ENCODE measurements at places on chromosomes 3 and 15.

GRCh38 chr3:127753898-127754410 lies 68.4 kb downstream of the MGLL start:
- DNase-seq, result no peak

DNA sequence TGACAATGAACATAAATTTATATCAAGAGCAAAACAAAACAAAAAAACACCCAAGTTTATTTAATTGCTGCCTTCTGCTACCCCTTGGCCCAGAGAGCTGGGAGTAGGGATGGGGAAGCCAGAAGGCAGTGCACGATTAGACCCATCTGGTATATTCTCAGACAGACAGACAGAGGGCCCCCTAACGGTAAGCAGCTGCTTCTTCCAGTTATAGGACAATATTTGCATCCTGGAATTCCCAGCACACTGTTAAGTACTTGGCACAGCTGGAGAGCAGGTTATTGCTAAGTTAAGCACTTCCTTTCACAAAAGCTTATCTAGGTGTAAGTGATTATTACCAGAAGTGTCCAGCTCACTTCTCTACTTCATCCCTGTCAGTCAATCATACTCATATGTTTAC lies 39.3 kb downstream of the C2CD4B start:
- no peak for DNase-seq

- DNase-seq, result no peak
Observed at GRCh38 chr15:48939648-48940047, 24.1 kb downstream of the SHC4 start.

DNA sequence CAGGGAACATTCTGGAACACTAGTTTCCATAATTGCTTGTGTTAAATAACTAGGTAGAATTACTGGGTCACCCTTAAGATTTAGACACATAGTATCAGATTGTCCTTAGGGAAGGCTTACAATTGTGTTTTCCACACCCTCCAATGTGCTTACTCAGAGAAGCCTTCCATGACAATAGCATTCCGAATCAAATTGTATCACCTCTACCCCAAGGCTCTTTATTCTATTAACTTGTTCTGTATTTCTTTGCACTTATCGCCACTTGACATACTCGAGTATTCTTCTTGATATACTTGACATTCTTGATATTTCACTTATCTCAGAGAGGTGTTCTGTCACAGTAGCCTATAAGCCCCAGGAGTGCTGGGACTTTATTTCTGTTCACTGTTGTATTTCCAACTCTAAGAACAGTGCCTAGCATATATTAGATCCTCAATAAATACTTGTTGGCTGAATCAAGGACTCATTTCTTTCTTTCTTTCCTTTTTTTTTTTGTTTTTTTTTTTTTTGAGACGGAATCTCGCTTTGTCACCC lies 238.9 kb upstream of the PDZRN3 start:
- no peak for DNase-seq

GRCh38 chr15:37767841-37768455 lies 166.5 kb upstream of the TMCO5A start:
- DNase-seq, result no peak

DNA sequence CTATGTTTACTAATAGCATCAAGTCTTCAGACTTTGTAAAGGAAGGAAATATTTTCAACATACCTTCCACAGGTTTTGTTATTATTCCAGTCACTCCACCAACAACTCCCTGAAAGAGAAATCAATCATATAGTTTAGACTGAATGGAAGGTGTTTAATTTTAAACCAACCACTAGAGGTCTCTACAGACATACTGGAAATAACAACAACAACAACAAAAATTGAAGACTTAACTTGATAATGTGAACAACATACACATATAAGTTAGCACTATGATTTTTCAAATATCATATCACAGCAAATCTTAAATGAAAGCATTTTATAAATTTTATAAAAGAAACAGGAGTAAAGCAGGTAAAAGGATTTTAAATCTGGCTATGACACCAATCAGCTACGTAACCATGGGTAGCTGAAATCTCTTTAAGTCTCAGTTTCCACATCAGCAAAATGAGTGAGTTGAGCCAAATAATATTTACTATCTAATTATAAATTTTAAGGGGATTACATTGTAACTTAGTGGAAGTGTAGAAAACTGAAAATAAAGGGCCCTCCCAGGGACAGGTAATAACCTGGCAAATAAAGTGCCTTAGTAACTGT lies 188.2 kb downstream of the VPS13C start:
- no peak for DNase-seq

DNA sequence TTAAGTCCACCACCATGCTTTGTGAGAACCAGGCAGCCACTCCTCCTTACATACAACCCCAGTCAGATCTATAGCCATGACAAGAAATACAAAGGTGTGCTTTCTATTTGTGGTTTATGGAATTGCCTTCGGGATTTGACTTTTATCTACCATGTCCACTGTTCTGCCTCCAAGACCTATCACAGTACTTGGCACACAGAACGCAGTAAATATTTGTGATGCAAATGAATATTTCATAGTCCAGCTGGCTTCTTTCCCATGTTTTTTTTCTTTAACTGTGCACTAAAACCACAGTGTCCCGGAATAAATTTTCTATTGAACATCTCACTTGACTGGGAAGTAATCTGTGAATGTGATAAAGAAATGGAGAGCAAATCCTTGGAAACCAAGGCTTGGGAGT lies 314.7 kb downstream of the RORA start:
- no peak for DNase-seq

DNA sequence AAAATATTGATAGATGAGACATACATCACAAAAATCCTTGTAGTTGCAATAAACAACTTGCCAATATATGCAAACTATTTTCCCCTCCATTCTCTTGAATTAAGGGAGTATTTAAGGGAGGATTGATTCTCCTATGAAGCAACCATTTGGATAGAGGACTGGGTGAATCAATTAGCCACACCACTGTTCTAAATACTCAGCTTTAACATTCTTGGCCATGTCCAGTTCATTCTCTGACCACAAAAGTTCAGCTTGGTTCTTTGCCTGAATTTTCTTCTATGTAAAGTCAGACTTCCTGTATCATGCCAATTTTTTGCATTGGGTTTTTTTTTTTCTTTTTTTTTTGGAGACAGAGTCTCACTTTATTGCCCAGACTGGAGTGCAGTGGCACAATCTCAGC lies 15.8 kb upstream of the SEC11A start:
- DNase-seq, result no peak

- no peak for DNase-seq
Observed at GRCh38 chr3:48433472-48434118, 3.7 kb upstream of the PLXNB1 start.

DNA sequence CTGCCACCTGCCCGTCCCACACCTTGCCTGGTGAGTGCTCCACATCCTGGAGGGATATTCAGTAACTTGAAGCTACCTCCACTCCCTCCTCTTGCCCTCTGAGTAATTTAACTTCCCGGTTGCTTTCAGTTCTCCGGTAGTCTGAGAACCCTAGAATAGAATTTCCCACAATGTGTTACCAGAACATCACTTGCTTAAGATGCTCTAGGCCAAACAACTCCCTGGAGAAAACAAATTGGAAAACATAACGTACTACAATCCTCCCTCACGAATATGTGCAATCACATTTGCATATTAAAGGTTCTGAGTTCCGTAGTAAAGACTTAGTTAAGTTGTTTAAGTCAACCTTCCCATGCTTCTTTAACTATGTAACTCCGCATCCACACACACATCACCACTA lies 44.8 kb downstream of the SLCO2A1 start:
- no peak for DNase-seq

DNA sequence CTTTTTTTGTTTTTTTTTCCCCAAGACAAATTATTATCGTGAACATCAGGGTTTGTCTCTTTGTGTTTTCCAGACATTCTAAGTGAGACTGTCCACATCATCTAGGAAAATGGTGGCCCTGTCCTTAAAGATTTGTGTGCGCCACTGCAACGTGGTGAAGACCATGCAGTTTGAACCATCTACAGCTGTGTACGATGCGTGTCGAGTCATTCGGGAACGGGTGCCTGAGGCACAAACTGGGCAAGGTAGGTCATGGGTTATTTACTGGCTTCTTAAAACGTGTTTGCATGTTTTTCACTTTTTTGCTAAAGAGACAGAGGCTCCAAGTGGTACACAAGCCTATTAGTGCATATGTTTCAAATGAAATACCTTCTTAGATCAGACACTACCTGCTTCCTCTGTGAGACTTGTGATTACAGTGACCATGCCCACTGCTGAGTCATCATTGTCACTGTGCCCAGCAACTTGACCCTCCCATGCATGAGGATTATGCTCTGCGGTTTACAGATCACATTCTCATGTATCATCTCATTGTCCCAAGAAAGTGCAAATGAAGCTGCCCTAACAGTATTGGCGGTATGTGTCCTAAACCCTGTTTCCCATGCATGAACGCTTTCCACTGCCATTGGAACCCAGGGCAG lies 395.2 kb upstream of the TPM1 start:
- DNase-seq, result no peak

DNA sequence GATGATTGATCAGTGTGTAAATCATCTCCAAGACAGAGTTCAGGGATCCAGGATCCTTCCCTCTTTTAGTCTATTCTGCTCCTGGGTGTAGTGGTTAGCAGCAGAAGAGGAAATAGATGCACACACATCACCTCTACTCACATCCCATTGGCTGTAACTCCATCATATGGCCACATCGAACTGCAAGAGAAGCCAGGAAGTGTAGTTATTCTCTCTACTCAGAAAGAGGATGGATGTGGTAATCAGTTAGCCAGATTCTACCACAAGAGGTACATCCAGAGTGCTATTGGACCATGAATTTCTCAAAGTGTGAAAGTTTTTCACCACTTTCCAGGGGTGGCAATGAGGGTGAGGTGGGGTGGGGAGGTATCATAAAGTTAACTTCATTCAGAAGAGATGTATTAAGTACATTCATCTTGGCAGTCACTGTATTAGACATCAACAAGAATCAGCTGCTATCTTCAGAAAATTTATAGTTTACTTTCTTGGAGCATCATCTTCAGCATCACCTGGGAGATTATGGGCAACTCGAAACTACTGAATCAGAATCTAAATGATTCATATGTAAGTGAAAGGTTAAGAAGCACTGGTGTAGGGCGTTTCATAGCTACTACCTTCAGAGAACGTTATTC lies 60.6 kb upstream of the GAP43 start:
- DNase-seq, result no peak

DNA sequence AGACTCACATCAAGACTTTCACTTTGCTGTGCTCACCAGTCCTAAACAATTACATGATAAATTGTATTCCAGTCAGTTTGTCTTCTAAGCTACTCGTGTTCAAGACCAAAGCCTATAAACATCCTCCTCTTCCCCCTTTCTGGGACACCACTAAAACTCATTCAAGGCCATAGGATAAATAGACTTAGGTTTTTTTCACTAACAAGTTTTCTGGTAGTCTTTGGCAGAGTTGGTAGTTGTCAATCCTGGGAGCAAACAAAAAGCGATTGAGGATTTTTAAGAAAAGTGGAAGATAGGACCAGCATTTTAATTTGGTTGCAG lies 114.9 kb downstream of the TGFBR2 start:
- no peak for DNase-seq

GRCh38 chr3:177603148-177603603 lies 405.9 kb upstream of the TBL1XR1 start:
- DNase-seq, result no peak

GRCh38 chr3:132561003-132561402 lies 36.1 kb upstream of the ACKR4 start:
- no peak for DNase-seq

DNA sequence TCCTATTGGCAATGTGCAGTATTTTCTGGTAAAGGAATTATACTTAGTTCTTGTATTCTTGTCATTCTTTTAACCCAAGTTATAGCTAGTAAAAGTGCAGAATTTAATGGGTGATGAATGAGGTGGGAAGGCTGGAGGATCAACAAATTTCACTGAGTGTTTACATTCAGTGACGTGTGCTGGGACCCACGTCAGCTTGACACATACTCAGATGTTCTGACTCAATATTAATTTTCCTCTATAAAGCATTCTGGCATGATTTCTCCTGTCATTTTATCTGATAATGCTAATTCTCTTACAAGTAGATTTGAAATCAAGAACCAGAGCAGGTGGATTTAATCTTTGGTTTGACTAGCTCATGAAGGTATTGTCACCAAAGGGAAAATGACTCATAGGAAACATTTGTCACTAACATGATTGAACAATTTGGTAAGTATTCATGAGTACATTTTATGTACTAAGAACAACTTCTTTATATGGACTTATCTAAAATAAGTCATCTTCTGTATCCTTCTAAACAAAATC lies 71.0 kb upstream of the SYNPR start:
- no peak for DNase-seq

DNA sequence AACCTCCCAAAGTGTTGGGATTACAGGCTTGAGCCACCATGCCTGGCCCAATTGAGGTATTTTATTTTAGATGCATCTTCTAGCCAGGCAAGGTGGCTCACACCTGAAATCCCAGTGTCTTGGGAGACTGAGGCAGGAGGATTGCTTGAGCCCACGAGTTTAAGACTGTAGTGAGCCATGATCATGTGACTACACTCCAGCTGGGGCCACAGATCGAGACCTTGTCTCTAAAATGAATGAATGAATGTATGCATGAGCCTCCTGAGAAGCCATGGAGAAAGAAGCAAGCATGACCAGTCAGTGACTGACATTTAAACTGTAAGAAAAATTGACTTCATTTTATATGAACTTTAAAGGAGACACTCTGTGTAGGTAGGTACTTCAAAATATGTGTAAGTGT lies 105.7 kb downstream of the ZNF609 start:
- DNase-seq, result no peak

- no peak for DNase-seq
Observed at GRCh38 chr3:56691165-56692000, 8.3 kb upstream of the TASOR start.

- DNase-seq, result no peak
Observed at GRCh38 chr3:152323834-152324233, 55.1 kb downstream of the MBNL1 start.

DNA sequence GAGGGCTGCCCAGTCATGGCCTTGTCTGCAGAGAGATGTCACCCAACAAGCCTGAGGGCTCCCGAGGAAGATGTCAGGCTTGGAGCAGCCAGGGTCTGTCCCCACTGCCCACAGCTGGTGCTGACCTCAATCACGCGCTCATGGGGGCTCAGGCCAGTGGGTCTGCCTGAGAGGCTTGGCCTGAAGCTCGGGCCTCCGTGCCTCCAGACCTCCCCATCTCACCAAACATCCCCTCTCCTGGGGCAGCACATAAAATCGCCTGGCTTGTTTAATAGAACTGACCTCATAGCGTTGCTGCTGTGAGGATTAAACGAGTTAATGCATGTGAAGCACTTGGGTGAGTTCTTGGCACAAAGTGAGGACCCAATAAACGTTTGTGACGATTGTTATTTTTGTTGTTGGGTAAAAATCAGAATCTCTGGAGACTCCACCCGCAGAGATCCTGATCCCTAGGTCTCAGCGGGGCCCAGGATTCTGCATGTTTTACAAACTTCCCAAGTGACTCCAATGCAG lies 3.5 kb downstream of the LRRC15 start:
- DNase-seq, result no peak

GRCh38 chr3:50467919-50468318 lies 35.5 kb downstream of the CACNA2D2 start:
- no peak for DNase-seq

GRCh38 chr15:82314769-82315518 lies 34.3 kb downstream of the GOLGA6L10 start:
- no peak for DNase-seq

- no peak for DNase-seq
Observed at GRCh38 chr15:38283010-38283409, 30.4 kb downstream of the SPRED1 start.

All from anterior cingulate cortex (tissue), 58 donors.